Ovary (tissue), 10 donors: ENCODE measurements at places on chromosomes 1 and 21. TPM values are rescaled to one million over a fixed set of nuclear protein-coding genes. Genes with fewer than 3 reads are reported as not detected.

Gene LGR6
- total RNA-seq: 0.35 TPM

Gene PLPPR5
- not detected for total RNA-seq

Gene SCCPDH
- 24.7 TPM for total RNA-seq

DNA sequence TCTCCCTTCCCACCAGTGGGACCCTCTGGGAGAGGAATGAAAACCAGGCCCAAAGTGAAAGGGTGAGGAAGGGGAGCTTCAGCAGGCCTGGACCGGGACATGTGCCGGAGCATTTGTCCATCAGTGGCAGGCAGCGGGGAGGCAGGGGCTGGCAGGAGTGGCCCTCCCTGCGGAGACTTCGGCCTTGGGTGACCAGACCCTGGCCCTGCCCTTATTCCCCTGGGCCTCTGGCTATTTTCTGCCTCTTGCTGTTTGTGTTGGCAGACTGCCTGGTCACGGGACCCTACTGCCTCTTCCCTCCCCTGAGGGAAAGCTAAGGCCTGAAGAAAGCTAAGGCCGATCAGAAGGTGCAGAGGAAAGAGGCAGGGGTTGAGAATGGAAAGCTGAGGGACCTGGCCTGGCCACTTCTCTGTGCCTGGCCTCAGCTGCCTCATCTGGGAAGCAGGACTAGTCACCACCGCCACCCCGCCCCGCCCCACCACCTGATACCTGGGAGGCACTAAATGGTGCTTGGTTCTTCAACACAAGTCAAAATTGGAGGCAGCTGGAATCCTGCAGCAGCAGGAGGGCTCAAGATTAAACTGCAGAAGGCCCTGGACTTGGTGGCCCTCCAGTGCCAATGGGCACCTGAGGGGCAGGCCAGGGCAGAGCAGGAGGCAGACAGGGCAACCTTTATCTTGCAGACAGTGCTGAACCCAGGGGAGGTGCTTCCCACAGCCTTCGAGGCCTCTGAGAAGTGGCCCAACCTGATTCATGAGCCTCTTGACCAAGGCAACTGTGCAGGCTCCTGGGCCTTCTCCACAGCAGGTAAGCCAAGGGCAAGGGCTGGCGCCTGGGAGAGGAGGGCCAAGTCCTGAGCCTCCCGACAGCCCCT is 7.9 kb downstream of the TINAGL1 start:
- DNase-seq: peak; percentile 95

DNA sequence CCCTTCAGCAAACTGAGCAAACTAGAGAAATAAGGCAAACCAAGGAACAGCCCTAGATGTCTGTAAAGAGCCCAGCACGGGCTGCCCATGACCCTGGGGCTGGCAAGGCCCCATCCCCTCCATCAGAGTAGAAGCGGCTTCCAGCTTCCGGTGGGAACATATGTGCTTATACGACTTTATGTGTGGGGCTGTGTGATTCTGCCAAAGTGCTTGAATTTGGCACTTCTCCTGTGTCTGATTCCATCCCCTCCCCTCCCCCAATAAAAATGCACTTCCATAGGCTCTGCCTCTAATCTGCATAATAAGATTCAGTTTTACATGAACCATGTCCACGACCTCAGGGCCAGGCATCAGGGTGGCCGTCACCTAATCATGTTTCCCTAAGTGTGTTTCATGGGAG is 236.6 kb downstream of the DSCAM start:
- no peak for DNase-seq

GRCh38 chr1:167911413-167911812 is 2.5 kb downstream of the ADCY10 start:
- no peak for DNase-seq

DNA sequence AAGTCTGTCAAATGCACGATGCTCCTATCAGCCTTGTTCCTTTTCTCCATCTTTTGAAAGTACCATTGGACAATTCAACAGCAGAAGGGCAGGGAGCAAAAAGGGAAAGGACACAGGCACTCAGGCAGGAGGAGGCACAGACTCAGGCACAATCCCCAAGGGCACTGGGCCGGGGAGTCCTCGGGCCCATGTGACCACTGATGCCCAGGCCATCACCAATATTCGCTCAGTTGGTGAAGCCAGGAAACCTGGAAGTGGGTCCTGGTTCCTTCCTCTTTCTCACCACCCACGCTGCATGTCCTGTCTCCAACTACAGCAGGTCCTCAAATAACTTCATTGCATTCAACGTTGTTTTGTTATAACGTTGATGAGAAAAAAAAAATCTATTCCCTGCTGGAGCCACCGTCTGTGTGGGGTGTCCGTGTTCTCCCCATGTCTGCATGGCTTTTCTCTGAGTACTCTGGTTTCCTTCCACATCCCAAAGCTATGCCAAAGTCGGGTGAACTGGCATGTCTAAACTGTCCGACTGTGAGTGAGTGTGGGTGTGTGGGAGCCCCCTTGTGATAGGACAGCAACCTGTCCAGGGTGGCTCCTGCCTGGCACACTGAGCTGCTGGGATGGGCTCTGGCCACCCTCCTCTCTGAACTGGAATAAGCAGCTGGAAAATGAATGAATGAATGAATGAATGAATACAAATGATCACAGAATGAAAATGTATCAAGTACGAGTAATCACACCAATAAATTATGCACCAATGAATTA is 12.5 kb downstream of the NID1 start:
- DNase-seq: no peak

Gene PRKAB2
- total RNA-seq: 15.8 TPM

GRCh38 chr1:33261344-33261743 is 5.1 kb downstream of the ZNF362 start:
- DNase-seq: no peak

DNA sequence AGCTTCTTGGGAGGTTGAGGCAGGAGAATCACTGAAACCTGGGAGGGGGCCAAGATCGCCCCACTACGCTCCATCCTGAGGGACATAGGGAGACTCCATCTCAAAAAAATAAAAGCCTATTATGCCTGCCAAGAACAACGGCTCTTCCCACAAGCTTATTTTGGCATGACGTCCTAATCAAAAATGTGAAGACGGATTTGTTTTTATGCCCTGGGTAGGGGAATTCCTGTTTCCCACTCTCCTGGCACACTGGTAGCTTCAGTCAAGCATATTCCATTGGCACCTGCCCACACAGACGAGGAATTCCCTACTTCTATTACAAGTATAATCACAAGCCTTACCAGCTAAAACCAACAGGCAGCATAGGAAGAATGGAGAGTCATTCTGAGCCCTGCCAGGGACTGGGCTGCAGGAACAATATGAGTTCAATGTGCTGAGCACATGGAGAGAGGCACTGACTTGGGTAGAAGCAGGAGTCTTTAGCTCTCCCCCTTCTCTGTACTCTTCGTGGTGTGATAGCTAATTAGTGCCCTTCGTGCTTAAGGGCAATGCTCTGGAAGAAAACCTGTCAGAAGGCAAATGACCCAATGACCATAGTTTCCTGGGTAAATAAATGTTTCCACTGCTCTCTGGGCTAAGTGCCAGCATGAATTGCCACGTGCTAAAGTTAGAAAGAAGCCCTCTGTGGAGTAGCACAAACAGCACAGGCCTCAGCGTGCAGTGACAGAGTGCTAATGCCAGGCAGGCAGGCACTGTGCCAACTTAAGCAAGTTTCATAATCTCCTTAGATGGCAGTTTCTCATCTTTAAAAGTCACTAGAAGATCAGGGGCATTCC is 16.8 kb downstream of the TNFSF4 start:
- peak; percentile 60 for DNase-seq

- DNase-seq: no peak
These were observed 78.9 kb upstream of the RAB4A start for GRCh38 chr1:229192031-229192430.

DNA sequence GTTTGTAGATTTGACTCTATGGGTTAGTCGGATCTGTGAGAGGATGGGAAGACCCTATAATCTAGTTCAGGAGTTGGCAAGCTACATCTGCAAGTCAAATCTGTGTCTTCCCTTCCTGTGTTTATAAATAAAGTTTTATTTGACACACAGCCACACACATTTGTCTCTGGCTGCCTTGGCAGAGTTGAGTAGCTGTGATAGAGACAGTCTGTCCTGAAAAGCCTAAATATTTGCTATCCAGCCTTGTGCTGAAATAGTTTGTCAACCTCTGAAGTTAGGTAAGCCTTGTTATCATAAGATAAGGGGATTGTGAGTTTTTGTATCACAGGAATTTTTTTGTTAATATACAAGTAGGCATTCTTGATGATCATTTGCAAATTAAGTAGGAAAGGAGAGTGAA is 136.8 kb downstream of the NOS1AP start:
- no peak for DNase-seq

Gene NID1
- 72.0 TPM for total RNA-seq

Gene C4BPB
- total RNA-seq: 26.8 TPM

Gene SFN
- 0.36 TPM for total RNA-seq
